Substantia nigra (tissue), 51 donors: ENCODE measurements at places on chromosomes 4 and X.

DNA sequence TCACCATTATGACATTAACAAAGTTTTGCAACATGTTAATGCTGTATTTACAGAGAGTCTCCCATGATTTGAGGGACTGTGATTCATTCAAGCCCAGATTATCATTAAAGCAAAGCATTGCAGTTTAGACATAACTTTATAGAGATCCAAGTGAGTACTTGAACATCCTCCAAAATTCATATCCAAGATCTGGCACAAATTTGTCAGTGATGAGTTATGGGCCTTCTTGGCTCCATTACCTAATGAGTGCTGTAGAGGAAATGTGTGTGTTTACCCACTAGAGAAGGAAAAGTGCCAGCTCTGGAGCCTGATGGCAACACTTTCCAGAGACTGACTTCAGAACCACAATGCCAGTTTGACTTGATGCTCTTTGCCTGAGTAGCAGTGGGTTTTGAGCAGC lies 432.3 kb downstream of the GALNTL6 start:
- no peak for DNase-seq

- DNase-seq = no peak
Observed at GRCh38 chrX:144494074-144494473, 610.2 kb downstream of the UBE2NL start.

DNA sequence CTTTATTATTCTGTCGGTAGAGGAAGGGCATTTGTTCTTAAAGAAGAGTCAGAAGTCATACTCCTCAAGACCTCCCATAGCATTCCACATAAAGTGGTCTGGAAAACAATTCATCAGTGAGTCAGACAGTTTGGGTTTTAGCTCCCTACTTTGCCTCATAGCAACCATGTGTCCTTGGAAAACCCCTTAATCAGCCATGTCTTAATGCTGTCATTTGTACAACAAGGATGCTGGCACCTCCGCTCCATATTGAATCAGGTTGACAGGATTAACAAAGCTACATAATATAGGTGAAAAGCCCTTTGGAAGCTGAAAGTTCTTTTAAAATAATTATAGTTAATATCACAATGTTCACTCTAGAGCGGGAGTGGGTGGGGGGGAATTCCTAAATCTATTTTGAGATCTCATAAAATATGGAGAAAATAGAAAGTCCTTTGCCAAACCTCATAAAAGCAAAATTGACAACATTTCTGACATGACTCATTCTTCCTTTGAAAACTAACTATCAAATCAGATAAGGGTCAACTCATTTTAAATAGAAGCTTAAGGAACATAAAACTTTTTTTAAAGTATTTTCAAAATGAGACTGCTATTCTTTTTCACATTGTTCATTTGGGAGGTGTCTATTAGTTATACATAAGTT lies 37.3 kb upstream of the GUCY1A1 start:
- DNase-seq = no peak

DNA sequence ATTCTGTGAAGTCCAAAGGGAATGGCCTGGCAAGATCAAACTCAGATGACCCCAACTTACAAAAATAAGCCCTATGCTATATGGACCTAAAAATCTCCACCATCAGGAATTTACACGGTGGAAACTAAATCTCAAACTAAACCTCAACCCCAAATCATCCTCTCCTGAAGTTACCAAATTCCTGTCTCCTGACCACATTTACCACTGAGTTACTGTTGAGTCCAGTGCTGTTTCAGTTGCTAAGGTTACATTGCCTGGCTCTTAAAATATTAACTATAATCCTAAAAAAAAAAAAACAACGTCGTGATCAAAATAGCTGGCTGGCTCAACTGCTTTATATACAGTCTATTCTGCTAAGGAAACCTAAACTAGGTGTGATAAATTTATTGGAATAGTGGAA lies 315.2 kb upstream of the SLIT2 start:
- no peak for DNase-seq

DNA sequence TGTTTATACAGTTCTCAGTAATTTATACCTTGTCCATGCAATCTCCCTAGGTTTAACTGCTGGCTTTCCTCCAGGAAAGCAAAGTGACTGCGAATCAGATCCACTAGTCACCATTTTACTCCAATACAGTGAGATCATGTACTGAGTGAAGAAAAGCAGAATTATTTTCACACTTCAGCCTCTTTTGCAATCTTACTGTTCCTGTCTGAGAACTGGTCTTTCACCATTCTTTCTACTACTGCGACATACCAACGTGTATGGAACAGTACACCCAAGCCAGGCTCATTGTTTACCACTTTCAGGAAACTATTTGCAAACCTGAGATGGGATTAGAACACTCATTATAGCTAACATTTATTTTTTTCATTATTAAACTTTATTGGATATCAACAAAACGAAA lies 8.0 kb upstream of the MSL3 start:
- DNase-seq = no peak

GRCh38 chrX:13837290-13837745 lies 20.4 kb upstream of the GPM6B start:
- peak; percentile 51 for DNase-seq

GRCh38 chr4:79173186-79173585 lies 152.7 kb downstream of the NAA11 start:
- no peak for DNase-seq

- no peak for DNase-seq
Observed at GRCh38 chr4:105587841-105588240, 35.4 kb downstream of the ARHGEF38 start.

DNA sequence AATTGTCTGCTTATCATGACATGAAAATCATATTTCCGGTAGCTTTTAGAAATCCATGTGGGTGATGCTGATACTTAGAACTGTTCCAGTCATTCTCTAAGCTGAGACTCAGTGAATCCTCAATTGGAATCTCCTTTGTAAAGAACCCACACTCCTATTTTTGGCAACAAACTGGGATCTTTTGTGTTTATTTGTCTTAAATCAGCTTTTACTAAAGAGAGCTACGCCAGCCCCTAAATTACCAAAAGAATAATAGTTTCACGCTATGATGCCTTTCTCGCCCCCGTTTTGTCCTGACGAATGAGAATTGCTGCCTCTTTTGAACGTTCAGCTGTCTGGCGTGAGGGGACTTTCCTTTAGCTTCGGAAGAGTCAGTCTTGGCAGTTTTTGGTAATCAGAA lies 195.9 kb downstream of the SHOX start:
- no peak for DNase-seq

DNA sequence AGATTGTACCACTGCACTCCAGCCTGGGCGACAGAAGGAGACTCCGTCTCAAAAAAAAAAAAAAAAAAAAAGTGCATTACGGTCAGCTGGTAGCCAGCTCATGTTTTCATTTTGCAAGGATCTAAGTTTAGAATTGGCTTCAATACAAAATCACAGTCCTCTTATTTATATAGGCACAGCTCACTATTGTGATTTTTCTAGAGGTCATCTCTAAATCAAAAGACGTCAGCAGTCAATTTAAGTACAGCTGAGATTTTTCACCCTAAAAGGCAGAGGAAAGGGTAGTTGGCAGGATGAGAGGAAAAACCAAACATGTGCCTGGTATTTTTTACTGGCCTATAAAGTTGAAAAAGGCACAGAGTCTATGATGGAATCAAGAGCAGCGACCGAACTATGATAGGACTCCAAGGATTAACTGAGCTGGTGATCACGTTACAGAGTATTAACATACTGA lies 30.8 kb downstream of the ASB5 start:
- no peak for DNase-seq

DNA sequence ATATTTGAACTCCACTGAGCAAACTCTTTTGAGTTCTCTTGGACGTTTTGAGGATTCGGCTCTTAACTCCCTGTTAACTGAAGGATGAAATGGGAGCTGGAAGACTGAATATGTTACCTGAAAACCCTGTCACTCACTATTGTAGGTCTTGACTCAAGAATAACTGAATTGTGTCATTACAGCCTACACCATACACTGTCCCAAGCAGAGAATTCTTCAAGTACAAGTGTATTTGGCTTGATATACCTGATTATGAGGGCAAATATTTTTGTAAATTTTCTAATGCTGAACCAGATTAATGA lies 276.1 kb downstream of the CFAP299 start:
- DNase-seq = no peak

DNA sequence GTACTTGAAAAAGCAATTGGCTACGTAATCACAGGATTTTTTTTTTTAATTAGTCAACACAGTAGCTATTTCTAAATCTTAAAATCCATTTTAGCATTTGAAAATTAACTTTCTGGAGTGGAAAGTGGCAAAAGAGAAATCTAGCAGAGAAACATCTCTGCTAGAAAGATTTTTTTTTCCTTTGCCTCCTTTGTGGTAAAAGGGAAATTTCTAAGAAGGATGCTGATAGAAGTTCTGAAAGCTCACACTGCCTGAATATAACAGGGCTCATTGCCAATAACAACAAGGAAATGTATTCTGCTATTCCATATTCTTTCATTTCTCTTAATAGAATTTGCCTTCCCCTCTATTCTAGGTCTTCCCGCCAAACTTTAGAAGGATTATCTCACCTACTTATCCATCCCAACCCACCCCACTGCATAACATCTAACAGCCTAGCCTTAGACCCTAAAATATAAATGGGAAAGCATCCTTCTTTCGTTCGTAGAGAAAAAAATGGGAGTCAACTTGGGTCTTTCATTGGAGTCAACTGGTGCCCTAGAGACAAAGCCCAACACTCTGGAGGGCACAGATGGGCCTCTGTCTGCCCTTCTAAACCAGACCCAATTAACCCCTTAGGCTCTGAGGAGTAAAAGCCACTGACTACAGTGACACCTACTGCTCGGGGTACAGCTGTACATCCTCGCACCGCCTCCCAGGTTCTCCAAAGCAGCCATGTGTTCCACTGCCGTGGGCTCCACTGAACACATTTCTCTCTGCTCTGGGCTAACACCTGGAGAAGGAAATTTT lies 103.9 kb downstream of the MAML3 start:
- no peak for DNase-seq

DNA sequence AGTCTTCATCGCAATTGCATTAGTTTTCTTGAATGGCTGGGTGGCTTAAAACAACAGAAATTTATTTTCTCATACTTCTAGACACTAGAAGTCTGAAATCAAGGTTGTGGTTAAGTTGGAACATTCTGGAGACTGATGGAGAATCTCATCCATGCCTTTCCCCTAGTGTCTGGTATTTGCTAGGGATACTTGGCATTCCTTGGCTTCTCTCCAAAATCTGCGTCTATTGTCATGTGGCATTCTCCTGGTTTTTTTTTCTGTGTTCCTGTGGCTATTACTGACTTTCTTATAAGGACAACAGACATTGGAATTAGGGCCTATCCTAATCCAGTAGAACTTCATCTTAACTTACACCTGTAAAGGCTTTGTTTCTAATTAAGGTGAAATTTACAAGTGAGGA lies 272.8 kb upstream of the EPHA5 start:
- DNase-seq = no peak

DNA sequence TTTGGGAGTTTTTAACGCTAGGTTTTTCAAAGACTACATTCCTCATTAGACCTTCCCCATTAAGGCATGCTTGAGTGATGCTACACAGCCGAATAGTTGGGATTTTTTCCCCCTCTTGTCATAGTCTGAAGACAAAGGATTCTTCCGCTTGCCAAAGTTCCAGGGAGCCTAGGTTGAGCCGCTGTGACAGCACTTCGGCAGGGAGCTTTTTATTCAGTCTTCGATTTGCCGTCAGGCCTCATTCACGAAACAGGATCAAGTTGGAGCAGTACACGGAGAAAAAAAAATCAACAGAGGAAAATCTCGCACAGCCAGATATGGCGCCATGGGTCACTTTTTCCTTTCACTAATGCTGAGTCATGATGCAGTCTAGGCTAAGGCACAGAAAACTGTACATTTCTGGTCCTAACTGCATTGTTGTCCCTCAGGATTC lies 24.3 kb downstream of the SHROOM3 start:
- no peak for DNase-seq

DNA sequence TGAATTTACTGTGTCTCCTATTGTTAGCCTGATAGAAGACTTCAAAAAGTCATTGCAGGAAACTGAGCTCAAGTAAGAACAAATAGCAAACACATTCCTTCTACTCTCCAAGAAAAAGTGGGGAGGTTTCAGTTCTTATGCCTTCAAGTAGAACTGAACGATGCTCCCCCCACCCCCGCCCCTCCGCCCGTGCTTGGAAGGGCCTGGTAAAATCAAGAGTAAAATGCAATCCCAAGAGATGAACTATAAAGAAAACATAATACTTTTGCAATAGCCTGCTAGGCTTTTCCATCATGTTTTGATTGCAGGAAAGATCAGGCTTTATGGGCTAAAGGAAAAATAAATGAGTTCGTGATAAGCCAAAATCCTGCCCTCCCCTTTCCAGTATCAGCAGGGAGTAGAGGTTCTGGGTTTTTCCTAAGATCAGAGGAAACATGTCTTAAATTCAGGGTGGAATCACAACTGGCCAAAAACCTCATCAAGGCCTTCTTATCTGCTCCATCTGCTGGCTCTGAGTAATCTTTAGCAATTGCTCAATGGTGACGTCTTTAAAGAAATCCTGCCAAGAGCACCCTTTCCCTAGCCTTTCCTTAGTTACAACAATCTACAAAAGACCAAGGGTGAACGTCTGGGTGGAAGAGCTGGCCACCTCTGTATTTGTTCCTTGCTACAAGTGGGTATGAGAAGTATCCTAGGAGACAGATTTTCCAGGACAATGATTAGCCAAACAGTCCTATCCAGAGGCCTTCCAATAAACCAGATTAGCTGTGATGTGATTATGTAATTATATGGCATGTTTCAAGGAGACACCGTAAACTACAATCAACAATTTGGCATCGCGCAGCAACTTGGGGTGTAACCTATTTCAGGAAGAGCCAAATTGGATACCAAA lies 66.3 kb upstream of the FAM9C start:
- DNase-seq = no peak

DNA sequence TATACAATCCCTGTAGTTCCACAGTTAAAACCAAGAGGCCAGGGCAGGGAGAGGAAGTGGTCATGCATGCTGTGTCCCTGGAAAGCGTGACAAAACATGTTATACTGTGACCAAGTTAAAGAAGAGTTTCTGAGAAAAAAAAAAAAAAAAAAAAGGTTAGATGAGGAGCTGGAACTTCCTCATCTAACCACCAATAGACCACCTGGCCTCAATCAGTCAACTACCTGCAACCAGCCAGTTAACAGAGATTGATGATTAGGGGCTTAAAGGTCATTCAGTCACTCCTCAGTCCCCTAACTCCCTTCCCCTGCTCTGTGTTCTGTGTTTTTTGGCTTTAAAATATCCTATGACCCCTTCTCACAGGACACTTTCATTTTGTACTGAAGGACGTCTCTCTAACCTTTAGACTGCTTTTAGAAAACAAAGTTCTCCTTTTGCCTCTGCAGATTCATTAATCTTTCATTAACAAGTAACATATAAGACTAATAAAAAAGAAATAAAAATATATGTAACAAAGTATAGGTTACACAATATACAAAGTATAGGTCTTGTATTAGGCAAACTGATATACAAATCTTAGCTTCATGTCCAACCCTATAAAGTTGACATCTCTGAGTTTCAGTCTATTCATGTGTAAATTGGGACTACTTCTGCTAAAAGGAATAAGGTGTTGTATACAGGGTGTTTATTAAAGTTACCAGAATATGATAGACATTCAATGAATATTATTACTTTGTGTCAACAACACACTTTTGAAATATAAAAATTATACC lies 179.1 kb upstream of the NDST4 start:
- no peak for DNase-seq

- DNase-seq = no peak
Observed at GRCh38 chr4:88442689-88443191, 14.2 kb upstream of the HERC5 start.

- DNase-seq = no peak
Observed at GRCh38 chr4:142411993-142412392, 434.1 kb downstream of the INPP4B start.

GRCh38 chr4:2449511-2450392 lies 19.2 kb upstream of the RNF4 start:
- no peak for DNase-seq

GRCh38 chr4:151766691-151767090 lies 5.9 kb upstream of the GATB start:
- DNase-seq = no peak

- DNase-seq = no peak
Observed at GRCh38 chr4:18440527-18441202, 419.1 kb upstream of the LCORL start.
